D341Med (cell line): ENCODE measurements at places on chromosomes 1 and 21.
A peak's percentile ranks its signal among the peaks of the same experiment; 100 is the strongest.

DNA sequence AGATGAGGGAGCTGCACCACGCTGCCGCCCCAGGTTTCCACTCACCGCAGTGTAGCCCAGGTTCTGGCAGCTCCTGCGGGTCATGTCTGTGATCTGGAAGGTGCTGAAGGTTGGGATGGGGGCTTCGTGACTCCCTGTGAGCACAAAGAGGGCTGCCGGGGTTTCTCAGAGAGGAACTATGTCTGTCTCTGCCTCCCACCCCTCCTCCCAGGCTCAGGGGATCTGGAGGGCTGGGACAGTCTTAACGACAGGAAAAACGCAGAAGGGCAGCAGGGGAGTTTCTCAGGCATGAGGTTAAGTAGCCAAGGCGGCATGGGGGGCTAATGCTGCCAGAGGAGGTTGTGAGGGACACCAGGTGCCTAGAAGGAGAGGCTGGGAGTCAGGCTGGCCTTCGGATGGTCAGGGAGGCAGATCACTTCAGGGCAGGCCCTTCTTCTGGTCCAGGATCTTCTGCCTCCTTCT, 656 bp downstream of the SH2D2A start:
- DNase-seq, result no peak

GRCh38 chr1:74579425-74579824, 67.0 kb upstream of the LRRC53 start:
- no peak for DNase-seq

GRCh38 chr21:28975397-28975796, 17.3 kb downstream of the LTN1 start:
- DNase-seq, result no peak

GRCh38 chr1:226476648-226477319, 68.9 kb upstream of the PARP1 start:
- DNase-seq, result no peak

GRCh38 chr1:33860671-33861070, 3.2 kb upstream of the HMGB4 start:
- DNase-seq, result no peak

DNA sequence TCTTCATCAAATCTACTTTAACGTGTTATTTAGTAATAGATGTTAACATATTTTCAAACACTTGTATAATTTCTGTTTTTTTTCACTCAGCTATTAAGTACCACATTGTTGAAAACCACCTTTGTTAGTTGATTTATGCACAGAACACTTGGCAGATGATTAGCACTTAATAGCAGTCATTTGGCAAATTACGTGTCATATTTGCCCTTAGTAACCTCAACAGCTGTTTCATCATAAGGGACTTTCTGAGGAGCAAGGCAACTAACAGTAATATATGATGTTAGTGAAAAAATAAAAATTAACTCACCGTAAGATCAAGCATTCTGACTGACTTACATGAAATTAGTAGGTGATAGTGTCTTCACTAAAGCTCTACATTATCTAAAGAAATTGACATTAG, 186.4 kb downstream of the HMCN1 start:
- no peak for DNase-seq

DNA sequence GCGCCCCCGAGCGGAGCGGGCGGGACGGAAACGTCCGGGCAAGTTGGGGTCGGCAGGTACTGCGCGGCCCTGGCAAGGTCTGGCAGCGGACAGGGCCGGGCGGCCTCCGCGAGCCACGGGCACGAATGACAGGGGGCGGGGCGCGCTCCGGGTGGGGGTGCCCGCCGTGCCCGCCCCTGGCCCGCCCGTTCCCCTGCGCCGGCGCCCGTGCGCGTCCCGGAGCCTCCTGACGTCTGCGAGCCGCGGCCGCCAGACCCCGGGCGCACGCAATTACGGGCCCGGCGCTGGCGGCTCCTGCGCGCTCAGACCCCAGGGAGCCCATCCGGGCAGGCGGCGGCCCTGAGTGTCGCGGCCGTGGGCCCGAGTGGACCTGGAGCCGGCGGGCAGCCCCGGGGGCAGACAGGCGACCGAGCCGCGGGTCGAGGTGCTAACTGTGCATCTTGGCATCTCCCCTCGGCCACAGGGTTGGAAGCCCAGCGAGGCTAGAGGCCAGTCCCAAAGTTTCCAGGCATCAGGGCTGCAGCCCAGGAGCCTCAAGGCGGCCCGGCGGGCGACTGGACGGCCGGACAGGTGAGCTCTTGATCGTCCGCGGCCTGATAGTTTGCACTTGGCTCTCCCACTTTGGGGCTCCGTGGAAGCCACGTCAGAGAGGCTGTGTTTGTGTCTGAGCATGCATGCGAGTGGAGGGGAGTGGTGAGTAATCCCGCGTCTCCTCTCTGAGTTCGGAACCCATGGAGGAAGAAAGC, 918 bp downstream of the MIB2 start:
- DNase-seq, result peak; percentile 82

- DNase-seq, result no peak
Observed at GRCh38 chr1:235998812-235999211, 66.1 kb downstream of the NID1 start.

DNA sequence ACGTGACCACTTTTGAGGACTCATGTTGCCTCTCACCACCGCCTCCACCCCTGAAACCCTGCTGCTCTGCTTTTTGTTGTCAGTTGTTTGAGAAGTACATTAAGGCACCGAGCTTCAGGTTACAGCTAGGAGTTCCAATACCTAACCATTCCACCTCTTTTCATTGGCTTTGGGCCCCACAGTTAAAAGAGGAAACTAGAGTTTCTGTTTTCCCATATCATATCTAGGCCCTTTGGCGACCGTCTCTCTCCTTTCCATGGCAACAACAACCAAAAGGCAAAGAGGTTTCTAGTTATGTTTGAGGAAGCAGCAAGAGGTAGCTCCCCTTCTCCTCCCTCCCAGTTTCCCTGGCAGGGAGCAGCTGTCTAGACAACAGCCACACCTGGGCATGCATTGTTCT, 5.9 kb downstream of the ANKRD35 start:
- no peak for DNase-seq

DNA sequence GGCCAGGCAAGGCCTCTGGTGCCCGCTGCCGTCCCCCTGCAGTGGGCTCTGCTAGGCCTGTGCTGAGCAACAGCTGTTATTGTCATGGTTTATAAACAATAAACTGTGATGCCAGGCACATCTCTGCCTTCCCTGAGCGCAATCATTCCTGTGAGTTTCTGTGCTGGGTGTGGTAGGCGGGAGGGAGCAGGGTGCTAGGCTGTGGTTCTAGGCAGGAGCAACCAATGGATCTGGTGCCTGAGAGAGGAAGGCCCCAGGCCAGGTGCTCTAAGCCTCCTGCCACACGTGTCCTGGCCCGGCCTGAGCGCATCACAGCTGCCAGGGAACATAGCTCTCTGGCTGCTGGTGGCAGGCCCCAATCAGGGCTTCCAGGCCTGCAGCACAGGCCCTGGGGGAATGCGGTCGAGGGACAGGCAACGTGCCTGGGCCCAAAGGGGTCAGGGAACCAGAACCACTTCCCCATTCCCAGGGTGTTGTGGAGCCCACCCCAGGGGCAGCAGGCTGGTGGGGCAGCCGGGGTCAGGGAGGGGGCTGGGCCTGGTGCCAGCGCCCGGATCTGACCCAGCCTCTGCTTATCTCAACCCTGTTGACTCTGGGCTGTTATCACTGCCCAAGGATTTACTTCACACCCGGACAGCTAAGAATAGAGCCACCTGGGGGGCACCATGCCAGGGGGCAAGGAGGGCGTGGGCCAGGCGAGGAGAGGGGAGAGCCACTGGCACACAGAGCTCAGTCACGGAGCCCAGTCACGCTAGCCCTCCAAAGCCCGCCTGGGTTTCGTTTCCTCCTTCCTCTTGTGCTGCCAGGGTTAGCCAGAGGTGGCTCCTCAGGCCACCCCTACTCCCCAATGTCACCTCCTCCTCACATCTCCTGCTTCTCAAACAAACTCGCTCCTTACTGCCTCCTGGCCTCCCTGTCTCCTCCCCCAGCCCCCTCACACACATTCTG, 11.5 kb downstream of the TRIM46 start:
- no peak for DNase-seq

- DNase-seq, result no peak
Observed at GRCh38 chr1:67460676-67461500, 30.7 kb upstream of the SERBP1 start.

DNA sequence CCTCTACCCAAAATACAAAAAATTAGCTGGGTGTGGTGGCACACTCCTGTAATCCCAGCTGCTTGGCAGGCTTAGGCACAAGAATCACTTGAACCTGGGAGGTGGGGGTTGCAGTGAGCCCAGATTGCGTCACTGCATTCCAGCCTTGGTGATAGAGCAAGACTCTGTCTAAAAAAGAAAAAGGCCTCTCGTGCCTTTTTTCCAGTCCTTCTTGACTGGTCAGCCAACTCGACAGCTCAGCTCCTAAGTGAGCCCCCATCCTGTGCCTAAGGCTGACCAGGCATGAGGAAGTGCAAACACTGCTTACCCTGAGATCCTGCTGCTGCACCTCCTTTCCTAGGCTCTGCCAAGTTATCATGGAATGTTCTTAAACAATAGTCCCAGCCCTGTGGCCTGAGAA, 10.1 kb upstream of the PROK1 start:
- DNase-seq, result no peak

- DNase-seq, result no peak
Observed at GRCh38 chr1:217088521-217089284, 365.5 kb upstream of the ESRRG start.

DNA sequence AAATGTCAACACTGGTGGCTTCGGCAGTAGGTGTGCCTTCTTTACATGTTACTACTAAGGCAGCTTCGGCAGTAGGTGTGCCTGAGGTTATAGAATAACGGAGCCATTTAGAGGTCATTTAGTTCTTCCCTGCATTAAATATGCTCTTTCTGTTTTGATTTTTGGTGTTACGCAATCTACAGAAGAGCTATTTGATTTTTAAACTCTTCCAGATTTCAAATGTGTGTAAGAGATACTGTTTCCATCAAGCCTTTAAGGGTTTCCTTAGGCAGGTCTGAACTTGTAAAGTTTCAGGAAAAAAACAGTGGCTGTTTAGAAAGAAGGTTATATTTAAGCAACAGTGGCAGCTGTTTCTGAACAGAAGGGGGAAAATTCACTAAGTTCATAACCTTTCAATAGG, 54.8 kb downstream of the PIK3R3 start:
- DNase-seq, result no peak

GRCh38 chr1:14778898-14779865, 180.7 kb downstream of the KAZN start:
- no peak for DNase-seq

- no peak for DNase-seq
Observed at GRCh38 chr1:101137144-101138126, 99.4 kb upstream of the S1PR1 start.

GRCh38 chr1:244322791-244323521, 128.8 kb downstream of the ADSS2 start:
- no peak for DNase-seq

- no peak for DNase-seq
Observed at GRCh38 chr1:174800876-174801275, 198.9 kb upstream of the CACYBP start.

DNA sequence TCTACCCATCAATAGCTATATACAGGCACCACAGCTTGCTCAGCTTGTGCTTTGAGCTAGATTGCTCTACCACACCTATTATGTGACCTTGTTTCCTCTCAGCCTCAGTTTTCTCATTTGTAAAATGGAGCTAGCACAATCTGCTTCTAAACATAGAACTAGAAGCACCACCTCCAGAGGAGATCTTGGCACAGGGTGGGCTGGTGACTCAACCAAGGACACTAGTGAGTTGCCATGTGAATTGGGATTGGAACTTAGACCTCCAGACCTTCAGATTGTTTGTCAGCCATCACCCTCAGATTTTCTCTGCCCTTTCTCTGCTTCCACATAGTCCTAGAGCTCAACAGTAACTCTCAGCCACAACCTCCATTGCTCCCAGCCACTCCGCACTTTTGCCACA, 3.0 kb upstream of the MACO1 start:
- DNase-seq, result no peak

DNA sequence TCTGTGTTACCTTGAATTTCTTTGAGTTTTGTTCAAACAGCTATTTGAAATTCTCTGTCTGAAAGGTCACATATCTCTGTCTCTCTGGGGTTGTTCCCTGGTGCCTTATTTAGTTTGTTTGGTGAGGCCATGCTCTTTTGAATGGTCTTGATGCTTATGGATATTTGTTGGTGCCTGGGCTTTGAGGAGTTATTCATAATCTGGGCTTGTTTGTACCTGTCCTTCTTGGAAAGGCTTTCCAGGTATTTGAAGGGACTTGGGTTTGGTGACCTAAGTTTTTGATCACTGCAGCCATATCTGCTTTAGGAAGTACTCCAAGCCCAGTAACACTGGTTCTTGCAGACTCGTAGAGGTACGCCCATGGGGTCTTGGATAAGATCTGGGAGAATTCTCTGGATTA, 63.3 kb upstream of the MAGI3 start:
- no peak for DNase-seq

GRCh38 chr1:19563324-19564097, 78.2 kb upstream of the CAPZB start:
- peak; percentile 27 for DNase-seq
